Right hindlimb (tissue), 1 donor: ENCODE measurements at places on chromosomes 1 and 21.

GRCh38 chr1:209542585-209542984, 40.9 kb upstream of the CAMK1G start:
- DNase-seq: no peak

DNA sequence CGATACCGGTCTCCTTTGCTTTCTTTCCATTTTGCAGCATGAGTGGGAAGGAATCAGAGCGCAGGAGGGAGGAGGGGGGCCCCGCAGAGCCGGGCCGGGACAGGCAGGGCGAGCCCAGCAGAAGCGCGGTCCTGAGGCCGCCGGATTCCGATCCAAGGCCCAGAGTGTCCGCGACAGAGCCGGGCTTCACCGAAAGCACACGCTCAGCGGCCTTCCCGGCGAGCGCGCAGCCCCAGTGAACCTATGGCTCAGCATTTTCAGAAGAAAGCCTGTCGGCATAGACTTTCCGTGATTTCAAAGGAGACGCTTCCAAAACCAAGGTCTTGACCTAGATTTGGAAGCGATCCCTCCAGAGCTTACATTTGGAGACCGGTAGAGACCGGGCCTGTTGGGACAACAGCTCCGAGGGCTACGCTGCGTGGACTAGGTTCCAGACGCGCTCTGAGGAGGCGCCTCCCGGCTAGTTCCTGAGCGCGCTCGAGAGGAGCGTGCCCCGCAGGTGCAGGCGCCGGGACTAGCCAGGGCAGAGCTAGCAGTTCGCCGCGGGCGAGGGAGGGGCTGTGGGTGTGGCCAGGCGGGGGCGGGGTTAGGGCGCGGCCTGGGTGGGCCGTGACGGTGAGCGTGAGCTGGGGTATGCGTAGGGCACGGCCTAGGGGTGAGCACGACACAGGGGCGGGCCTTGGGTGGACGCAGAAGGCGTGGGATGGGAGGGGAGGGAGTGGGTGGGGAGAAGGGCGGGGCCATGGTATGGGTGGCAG, 27.8 kb upstream of the PRSS38 start:
- DNase-seq: peak; percentile 91

- no peak for DNase-seq
Measured at GRCh38 chr1:19769211-19769932, 30.3 kb downstream of the TMCO4 start.

- DNase-seq: no peak
Measured at GRCh38 chr1:212241501-212241900, 43.7 kb upstream of the PPP2R5A start.

DNA sequence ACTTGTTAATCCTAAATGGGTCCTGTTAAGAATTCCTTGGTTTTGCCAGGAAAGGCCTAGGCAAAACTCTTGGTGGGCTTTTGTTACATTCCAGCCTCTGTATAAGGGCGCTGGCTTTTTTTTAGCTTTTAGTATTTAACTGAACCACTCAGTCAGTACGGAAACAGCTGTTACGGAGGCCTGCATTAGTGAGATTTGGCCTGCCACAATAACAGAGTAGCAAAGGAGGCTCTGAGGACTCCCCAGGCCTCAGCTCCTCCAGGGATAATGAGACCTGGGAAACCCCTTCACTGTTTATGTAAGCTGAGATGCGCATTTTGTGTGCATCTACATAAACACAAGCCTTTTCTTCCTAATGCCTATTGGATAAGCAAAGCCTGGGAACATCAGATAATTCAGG, 210.2 kb downstream of the APP start:
- peak; percentile 30 for DNase-seq

DNA sequence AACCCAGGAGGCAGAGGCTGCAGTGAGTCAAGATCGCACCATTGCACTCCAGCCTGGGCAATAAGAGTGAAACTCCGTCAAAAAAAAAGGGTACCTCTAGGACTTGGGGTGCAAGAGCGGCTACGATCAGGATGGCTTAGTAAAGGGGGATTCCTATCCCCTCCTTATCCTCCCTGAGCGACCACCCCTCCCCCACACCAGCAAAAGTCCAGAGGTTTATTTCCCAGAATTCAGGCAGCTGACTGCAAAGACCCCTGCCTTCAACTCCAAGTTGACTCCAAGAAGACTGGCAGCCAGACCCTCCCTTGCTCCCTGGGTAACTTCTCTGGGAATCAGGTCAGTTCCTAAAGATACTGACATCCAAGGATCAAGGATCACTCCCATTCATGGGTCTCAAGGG, 12.4 kb upstream of the PRDM16 start:
- DNase-seq: peak; percentile 1

GRCh38 chr1:56543783-56544612, 35.4 kb downstream of the PLPP3 start:
- no peak for DNase-seq

DNA sequence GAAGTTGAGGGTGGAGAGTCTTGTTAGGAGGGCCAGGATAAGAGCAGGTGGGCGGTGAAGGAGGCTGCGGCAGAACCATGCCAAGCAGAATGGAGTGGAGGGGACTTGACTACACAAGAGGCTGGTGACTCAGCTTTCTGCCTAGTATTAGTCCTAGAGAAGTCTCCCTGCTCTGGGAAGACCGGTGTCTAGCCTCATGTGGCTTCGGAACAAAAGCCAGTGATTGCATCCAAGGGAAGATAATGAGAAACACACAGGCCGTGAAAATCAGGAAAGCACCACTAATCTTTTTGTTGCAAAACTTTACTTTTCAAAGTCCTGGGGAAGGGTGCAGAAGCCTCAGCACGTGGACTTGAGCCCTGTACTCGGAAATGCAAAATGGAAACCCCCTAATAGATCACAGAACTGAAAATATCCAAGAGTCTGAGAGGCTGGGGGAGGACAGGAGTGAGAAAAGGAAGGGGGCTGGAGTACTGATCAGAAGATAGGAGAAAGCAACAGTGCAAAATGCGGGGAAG, 31.4 kb downstream of the DDR2 start:
- peak; percentile 32 for DNase-seq

DNA sequence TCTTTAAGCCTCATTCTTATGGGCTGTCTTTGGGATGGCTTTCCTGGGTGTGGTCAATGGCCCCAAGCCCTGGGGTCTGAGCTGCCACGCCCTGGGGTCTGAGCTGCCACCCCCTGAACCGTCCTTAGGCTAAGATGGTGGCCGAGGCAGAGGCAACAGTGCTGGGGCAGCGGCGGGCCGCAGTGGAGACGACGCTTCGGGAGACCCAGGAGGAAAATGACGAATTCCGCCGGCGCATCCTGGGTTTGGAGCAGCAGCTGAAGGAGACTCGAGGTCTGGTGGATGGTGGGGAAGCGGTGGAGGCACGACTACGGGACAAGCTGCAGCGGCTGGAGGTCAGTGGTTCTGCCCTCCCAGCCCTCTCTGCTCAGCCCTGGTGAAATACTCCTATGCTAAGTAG, 10.3 kb upstream of the TUFT1 start:
- DNase-seq: no peak

DNA sequence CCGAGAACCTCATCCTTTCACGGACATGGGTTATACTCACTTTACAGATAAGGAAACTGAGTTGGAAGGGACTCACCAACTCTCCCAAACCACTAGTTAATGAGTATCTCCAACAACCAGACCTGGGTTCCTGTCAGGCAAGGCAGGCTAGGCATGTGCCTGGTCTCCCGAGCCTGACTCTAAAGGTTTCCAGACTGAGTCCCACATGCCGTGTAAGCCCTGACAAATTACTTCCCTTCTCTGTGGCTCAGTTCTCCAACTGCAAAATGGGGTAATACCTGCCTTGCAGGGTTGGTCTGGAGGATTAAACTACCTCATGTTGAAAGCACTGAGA, 34.3 kb downstream of the SSBP3 start:
- no peak for DNase-seq

- DNase-seq: no peak
Measured at GRCh38 chr1:7153464-7153863, 368.2 kb downstream of the CAMTA1 start.

DNA sequence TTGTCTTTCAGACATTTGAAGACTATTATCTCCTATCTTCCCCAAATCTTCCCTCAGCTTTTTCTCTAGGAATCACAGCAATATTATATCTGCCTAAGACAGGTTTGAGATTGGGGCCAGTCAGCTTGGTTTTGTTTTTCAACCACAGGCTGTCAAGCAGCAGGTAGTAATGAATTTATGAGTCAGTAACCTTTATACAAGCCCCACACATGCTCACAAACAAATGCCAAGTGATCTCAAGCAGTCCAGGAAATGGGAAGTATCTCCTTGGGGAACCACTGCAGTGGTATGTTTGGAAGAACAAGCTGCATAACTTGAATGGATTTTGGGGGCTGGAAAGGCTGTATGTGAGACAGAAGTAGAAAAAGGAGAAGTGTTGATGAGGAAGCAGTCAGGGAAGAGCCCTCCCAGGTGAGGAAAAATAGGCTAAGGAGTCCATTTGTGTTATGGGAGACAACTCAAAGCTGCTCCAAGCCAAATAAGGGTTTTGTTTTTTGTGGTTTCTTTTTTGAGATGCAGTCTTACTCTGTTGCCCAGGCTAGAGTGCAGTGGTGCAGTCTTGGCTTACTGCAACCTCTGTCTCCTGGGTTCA, 2.1 kb downstream of the DHDDS start:
- no peak for DNase-seq

- no peak for DNase-seq
Measured at GRCh38 chr21:43283136-43283924, 114.5 kb downstream of the CRYAA start.
